ENCODE measurements at places on chromosomes 13 and 19. TPM values are rescaled to one million over a fixed set of nuclear protein-coding genes. Genes with fewer than 3 reads are reported as not detected.

CPB2 gene
- 0.08 TPM for total RNA-seq

FOXA3 gene
- 0.92 TPM for total RNA-seq

LRRC4B gene
- 0.41 TPM for total RNA-seq

OR10H2 gene
- total RNA-seq: not detected

CGB8 gene
- 3.0 TPM for total RNA-seq

FREM2 gene
- total RNA-seq: not detected

PABPC3 gene
- 0.10 TPM for total RNA-seq
